NCI-H1105 treated with DMSO at 0.1 percent for 48 hours (cell line): ENCODE measurements at places on chromosomes 11 and 22.

GRCh38 chr11:31089117-31089516 is 280.4 kb downstream of the DCDC1 start:
- peak; percentile 17 for DNase-seq

- no peak for DNase-seq
Measured at GRCh38 chr11:27603376-27603990, 96.8 kb downstream of the BDNF start.

GRCh38 chr11:96412761-96413381 is 23.1 kb downstream of the JRKL start:
- no peak for DNase-seq

GRCh38 chr11:121486054-121486453 is 33.3 kb upstream of the SORL1-AS1 start:
- DNase-seq, result no peak

DNA sequence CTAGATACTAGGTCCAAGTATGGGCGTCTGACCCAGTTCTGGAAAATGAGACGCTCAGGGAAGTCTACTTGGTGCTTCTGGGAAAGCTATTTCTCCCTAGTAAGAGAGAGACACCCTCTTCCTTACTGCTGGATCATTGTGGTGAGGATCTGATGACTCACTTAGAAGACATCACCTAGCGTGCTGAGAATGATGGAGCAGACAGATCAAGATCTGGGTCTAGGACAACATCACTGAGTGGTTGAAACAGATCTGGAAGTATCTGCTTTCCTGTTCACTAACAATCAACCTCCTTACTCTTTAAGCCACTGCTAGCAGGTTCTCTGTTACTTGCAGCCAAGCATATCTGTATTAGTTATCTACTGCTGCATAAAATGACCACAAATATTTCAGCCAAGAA is 38.3 kb upstream of the HMGXB4 start:
- no peak for DNase-seq

DNA sequence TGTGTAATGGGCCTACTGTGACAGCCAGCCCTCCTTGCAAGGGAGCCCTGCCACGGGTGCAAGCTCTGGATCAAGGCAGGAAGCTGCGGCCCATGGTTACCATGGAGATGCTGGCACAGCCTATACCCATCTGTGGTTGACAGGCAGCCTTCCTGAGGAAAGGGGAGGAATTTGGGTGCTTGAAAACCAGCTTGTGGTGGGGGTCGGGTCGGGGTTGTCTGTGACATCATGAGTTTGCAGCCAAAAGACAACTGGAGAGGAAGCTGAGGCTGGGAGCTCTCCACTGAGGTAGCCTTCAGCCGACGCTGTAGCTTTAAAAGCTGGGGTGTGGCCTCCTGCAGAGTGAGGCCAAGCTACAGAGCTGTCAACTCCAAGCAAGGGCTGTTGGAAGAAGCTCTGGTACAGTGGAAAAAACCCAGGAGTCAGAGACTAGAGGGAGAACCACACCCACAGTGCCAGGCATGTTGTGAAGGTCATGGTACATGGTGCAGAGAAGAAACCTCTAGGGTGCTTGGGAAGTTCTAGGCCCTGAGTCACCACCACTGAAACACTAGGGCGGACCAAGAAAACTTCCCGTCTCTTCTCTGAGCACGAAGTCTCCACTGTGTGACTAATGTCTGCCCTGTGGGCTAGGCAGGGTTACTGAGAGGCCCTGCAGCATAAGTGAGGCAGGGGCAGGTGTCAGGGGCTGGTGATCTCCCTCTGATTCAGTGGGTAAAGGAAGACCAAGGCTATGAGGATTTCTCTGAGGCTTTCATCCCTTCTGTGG is 10.8 kb upstream of the LDHA start:
- DNase-seq, result no peak
